ENCODE measurements at places on chromosomes 1 and 21.

GRCh38 chr1:238961790-238962189, 424.6 kb upstream of the CHRM3 start:
- no peak for DNase-seq

- DNase-seq: no peak
Measured at GRCh38 chr1:204368996-204369726, 9.4 kb upstream of the PLEKHA6 start.

- no peak for DNase-seq
Measured at GRCh38 chr1:107683191-107683657, 281.8 kb downstream of the VAV3 start.

GRCh38 chr1:33455539-33456501, 16.6 kb upstream of the ZSCAN20 start:
- DNase-seq: peak; percentile 33

DNA sequence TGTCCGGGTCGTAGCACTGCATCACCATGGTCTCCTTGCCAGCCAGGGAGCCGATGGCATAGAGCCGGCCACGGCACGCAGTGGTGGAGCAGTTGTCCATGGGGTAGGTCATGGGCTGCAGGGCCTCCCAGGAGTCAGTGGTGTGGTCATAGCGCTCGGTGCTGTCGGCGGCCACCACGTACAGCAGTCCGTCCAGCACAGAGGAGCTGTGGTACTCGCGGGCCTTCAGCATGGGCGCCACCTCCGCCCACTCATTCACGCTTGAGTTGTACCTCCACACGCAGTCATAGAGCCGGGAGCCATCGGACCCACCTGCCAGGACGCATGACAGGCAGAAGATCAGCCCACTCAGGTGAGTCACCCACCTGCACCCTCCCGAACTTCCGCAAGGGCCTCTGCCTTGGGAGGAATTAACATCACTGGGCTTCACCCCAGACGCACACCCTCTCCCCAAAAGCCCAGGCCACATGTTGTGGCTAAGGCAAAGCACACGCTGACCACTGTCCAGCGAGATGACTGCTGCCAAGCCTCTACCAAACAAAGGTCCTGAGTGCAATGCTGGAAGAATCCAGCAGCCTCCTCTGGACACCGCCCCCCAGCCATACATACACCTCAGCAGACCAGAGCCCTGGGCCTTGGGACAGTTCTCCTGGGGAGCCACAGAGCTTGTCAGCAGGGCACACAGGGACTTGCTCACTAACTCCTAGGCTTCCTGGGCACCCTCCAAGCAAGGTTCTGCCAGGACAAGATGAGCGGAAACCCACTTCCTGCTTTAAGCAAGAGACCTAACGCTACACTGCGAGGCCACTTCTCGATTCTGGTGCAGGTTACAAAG, 3.3 kb downstream of the KLHL21 start:
- peak; percentile 69 for DNase-seq

DNA sequence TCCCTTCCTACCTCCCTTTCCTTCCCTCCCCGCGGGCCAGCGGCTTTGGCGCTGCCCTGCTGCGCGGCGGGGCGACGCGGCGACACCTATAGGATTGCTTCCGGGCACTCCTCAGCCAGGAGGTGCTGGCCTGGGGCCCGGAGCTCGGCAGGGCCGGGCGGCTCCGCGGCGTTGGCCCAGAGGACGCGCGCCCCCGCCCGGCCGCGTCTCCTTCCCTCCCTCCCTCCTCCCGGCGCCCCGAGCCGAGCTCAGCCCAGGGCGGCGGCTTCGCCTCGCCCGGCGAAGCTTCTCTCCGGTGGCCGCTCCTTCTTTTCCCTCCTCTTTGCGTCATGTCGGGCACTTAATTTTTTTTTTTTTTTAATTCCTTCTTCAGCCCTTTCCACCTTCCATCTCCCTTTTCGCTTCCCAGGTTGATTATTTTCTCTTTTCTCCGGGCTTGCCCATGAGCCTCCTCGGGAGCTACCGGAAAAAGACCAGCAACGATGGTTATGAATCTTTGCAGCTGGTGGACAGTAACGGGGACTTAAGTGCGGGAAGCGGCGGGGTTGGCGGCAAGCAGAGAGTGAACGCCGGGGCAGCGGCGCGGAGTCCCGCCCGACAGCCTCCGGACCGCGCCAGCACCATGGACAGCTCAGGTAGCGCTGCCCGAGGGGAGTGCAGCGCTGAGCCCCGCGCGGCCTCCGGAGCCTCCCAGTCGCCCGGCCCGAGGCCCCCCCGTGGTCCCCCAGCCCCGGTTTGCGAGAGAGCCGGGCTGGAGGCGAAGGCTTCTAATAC, at the start of gene DNAJC6:
TSS of gene DNAJC6 (plus strand) at position 240 of the 774 bp plus-strand sequence. CDS start at position 443, 203 bp downstream.
- DNase-seq: peak; percentile 18

DNA sequence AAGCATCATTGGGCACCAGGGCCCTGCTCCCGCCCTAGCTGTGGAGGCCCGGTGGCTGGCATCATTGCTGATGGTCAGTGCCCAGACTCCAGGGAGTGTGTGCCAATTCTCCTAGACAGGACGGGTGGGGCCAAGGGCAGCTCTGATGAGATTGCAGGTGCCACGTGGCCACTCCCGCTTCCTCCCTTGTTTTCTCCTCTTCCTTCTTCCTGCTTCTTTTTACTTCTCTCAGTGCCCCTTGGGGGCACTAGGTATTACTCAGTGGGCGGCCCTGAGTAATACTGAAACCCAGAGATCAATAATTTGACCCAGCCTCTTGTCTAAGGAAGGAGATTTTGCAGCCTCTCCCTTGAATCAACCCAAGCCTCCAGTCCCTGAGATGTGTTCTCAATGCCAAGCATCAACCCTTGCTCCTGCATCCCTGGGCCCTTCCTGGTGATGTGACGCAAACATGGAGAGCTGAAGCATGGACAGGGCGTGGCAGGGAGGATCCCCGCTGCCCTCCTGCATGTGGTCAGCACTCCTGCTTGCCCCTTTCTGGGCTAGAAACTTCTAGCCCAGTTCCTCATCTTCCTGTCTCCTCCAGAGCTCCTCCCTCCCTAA, 32.4 kb downstream of the CDK18 start:
- DNase-seq: no peak

Data from CD4-positive, alpha-beta T cell treated with Interleukin-6 at 100 ng/mL for 8 hours (primary cell).